Activated T-cell treated with anti-CD3 and anti-CD28 coated beads for 1 hour (primary cell): ENCODE measurements at places on chromosomes 3 and 15.

DNA sequence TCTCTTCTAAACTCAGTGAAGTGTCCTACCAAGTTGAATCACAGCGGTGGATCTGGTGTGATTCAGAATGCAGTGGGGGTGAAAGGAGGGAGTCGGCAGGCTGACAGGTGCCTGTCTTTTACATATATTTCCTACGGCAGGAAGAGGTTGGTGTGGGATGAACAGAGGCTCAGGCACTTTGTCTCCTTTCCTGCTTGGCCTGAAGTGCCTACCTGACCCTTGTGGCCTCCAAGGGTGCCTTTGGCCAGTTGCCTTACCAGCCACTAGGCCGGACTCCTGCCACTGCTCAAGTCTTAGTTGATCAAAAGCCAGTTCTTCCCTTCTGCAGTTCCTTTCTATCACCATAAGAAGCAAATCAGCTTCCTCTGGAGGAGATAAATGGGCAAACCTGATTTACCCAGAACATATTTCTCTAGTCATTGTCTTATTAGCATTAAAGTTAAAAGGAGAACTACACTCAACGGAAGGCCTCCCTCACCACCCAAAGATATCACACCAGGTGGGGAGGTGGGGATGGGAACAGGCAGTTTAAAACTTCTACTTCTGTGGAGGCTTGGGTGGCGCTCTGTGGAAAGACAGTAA lies 52.1 kb downstream of the CRTC3 start:
- DNase-seq, result no peak

DNA sequence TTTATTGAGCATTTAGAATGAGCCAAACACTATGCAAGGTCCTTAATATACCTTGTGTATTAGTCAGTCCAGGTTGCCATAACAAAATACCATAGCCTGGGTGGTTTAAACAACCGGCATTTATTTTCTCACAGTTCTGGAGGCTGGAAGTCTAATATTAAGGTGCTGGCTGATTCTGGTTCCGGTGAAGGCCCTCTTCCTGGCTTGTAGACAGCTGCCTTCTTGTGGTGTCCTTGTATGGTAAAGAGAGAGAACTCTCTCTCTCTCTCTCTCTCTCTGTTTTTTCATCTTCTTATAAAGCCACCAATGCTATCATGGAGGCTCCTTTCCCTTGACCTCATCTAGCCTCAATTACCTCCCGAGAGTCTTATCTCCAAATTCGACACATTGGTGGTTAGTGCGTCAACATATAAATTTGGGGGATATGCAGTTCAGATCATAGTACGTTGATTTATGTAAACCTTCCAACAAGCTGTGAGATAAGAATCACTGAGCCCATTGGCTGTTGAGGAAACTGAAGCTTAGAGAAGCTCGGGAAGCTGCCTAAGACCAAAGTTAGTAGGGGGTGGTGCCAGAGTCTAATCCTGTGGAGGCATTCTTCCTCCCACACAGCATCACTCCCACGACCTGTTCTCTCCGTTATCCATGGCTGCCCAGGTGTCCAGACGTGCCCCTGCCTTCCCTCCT lies 298.0 kb upstream of the PROK2 start:
- no peak for DNase-seq

DNA sequence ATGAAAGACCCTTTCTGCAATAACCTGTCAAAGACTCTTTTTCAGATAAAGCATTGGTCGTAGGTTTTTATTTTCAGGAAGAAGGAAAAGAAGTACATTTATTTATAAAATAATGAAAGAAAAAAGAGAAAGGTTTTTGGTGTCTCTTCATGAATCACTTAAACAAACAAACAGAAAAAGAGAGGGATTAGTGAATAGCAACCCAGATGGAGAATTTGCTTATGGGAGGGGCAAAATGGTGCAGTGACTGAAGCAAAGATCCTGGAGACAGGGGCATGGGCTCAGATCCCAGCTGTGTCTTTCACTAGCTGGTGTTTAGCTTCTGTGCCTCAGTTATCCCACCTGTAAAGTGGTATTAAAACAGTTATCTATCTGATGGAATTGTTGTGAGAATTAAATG lies 78.6 kb upstream of the PFN2 start:
- no peak for DNase-seq

- no peak for DNase-seq
Observed at GRCh38 chr15:52783191-52783829, 6.8 kb downstream of the ONECUT1 start.

DNA sequence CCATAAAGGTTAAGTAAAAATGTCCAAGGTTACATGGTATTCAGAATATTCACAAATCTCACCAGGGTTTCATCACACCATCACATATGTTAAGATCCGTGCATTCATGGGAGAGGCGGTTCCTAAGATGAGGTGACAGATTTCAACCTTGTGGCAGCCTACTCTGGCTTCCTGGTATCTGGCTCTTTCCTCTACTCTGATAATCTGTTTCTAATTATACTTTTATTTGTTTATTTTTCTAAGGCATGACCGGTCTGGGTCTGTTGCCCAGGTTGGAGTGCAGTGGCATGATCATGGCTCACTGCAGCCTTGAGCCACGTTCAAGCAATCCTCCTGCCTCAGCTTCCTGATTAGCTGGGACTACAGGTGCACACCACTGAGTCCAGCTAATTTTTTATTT lies 34.4 kb downstream of the RAF1 start:
- DNase-seq, result no peak

GRCh38 chr15:76809412-76810103 lies 95.6 kb downstream of the SCAPER start:
- no peak for DNase-seq

DNA sequence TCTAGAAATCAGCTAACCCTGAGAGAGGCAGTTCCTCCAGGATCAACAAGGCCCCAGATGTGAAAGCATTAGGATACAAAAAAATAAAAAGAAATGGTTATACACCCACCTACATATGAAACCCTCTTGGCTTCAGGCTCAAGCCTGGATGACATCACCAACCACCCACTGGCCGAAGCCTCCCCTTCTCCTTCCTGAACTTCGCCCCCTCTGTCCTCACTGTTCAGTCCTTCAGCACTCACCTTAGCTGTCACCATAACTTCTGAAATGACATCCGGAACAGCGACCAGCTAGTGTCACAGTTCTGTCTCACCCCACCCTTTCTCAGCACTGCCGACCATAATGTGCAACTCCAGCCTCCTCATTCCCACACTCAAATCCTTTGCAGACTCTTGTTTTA lies 98.7 kb downstream of the PLCH1 start:
- no peak for DNase-seq

DNA sequence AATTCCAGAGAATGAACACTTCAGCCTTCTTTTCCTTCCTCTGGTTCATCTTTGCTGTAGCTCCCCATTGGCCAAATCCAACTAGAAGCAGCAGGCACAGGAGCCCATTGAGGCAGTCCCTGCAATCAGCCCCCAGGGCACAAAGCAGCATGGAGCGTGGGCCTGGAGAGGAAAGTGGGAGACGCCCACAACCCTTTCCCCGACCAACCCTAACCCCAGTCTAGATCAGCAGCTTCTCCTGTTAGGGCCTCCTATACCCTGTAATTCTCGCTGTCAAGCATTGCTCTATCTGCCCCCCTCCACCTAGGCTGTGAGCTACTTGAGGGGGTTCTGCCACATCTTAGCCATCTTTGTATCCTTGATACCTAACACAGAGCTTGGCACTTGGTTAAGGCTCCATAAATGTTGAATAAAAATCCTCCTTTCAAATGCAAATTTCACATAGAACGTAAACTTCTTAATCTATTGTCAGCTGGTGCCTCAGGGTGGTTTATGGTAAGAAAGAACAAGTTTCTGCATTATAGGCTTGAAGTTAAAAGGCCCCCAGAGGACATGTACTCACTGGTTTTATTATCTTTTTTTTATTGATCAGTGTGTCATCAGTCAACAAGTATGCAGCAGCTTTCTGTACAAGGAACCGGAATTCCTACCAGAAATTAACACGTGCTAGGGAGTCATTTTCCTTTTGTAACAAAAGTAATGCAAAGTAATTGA lies 97.9 kb upstream of the PFN2 start:
- no peak for DNase-seq

DNA sequence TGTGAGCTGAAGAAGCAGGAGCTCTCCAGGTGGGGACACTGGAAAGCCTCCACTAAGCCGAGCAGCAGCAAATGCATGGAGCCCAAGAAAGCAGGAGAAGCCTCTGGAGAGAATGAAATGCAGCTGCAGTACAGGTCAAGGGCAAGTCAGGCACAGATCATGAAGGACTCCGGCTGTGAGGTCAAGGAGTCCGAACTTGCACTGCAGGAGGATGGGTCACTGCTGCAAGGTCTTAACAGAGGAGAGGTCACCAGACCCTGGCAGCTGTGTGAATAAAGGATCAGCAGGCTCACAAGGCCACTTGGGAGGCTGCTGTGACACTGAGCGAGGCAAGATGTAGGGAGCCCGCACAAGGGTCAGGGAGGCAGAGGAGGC lies 24.7 kb upstream of the SLC41A3 start:
- no peak for DNase-seq

DNA sequence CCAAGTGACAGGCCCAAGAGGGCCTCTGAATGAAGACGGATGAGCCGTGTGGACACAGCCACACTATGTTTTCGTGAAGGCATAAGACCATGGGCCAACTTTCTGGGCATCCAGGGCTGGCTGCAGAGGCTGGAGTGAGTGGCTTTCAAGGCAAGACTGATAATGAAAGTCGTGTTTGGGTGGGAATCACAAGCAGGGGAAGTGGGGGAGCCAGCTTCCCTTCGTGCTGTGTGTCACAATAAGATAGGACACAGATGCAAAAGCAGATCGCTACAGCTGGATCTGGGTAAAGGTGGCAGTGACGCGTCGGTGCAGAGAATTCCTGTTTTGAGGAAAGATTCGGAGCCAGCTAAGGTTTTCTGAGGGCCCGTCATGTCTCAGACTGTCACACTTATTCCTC lies 309.8 kb upstream of the CTDSPL start:
- DNase-seq, result no peak

DNA sequence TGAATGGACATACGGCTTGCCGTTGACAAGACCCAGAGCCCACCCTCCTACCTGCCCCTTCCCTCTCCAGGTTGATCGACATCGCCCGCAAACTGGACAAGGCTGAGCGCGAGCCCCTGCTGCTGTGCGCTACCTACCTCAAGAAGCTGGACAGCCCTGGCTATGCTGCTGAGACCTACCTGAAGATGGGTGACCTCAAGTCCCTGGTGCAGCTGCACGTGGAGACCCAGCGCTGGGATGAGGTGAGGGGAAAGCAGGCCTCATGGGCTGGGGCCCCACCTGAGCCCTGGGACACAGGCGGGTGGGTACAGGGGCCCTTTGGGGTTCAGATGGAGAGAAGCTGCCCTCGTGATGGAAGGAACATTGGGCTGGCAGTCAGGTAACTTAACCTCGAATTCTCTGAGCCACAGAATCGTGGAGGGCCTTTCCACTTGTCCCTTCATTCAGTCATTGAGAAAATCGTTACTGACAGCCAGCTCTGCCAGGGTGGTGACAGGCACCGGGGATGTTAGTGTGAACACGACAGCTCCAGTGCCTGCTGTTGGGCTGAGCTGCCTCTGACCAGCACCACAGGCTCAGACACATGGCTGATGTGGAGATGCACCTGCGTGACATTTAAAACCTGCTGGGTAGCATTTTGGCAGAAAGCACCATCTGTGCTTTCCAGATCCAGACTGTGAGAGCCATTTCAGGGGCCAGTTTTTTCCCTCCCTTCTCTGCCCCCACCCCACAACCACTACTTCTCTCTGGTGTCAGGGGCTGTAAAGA lies 25.6 kb upstream of the RHO start:
- DNase-seq, result no peak

DNA sequence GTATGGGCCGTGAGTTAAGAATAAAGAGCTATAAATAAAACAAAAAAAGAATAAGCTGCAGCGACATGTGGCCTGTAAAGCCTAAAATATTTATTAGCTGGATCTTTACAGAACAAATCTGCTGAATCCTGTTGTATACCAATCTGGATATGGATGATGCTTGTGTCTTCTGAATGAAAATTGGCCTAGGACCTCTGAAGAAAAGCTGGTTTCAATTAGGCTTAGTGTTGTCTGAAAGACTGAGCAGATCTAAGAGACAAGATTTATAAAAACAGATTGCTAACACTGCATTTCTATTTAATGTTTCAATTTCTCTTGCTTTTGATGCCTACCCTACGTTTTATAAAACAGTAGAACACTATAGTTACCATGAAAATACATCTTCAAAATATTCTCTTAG lies 57.9 kb downstream of the ST3GAL6 start:
- DNase-seq, result no peak

DNA sequence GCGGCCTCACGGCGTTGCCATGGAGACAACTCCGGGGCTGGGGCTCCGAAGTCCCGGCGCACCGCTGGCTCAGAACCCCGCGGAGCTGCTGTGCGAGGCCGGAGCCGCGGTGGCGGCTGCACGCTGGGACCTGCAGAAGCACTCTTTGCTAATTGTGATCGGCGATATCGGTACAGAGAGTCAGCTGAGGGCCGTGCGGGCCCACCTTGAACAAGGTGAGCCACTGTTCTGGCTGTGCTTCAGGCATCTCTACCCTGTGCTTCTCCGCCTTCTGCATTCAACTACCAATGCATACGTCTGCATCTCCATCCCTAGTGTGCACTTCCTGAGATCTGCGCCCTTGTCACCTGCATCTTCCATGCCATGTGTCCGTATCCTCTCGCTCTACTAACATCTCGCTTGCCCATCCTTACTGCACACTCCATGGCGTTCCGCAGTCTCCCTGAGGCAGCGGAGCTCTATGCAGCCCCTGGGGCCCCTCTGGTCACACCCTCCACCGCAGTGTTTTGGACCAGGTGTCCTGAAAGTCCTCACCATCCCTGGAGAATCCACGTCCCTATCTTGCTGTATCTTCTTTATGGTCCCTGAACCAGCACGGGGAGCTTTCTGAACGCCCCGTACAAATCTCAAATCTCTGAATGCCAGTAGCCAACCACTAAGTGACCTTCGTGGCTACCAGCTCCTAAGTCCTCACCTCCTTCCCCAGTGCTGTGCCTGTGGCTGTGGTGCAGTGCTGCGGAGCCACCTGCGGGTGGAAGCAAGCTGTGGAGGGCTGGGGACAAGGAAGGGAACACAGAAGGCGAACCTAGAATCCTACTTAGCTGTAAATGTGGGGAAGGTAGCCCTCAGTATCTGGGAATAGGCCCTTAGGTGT lies 6.2 kb upstream of the MAP1A start:
- no peak for DNase-seq

DNA sequence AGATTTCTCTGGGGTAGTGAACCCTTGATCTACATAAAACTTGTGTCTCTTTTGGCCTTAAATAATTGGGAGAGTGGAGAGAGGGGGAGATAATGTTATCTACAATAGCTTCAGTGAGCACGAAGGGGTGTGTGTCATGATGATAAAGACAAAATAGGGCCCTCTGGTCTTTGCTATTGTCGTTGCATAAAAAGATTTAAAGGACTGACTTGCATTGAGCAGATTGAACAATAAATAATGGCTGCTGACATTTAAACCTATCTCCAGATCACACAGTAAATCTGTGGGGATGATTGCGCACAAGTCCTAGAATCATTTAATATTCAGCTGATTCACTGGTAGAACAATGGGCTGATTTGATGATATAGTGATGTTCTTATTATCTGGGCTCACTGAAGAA lies 71.3 kb upstream of the GAP43 start:
- no peak for DNase-seq

- DNase-seq, result no peak
Observed at GRCh38 chr15:49863431-49864224, 242.8 kb downstream of the DTWD1 start.
